ENCODE measurements at places on chromosomes 11 and 22. TPM values are rescaled to one million over a fixed set of nuclear protein-coding genes. Genes with fewer than 3 reads are reported as not detected.

The ELF5 gene
- 5.9 TPM for total RNA-seq

The TLCD5 gene
- total RNA-seq = 2.9 TPM

The PGA5 gene
- not detected for total RNA-seq

The LSP1 gene
- 62.6 TPM for total RNA-seq

The MAJIN gene
- total RNA-seq = not detected

The CEND1 gene
- total RNA-seq = not detected

Measured in upper lobe of left lung (tissue), 6 donors.